Stimulated activated CD4-positive, alpha-beta T cell treated with anti-CD3 and anti-CD28 coated beads, TNF-alpha, amount 100 ng/mL, for 24 hours (primary cell): ENCODE measurements at places on chromosomes 1 and 21.

- no peak for DNase-seq
These were observed 88.5 kb upstream of the HMCN1 start for GRCh38 chr1:185645686-185646085.

DNA sequence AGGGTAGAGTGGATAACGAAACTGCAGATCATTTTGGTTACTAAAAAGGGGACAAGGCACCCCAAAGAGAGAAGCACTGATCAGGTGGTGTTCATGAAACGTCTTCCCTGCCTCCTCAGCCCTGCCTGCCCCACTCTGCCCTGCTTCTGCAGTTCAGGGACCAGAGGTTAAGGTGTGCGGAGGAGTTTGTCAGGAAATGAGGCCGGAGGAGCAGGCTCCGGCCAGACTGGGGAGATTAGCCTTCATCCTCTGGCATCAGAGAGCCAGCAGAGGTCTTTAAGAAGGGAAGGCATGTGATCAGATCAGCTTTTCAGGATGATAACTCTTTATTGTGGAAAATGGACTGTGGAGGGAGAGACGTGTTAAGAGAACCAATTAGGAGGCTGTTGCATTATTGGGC, 291.9 kb upstream of the NR5A2 start:
- no peak for DNase-seq

- no peak for DNase-seq
These were observed 38.1 kb downstream of the MRAP start for GRCh38 chr21:32336711-32337110.

GRCh38 chr1:39508857-39509305, 17.4 kb downstream of the BMP8A start:
- DNase-seq = no peak

DNA sequence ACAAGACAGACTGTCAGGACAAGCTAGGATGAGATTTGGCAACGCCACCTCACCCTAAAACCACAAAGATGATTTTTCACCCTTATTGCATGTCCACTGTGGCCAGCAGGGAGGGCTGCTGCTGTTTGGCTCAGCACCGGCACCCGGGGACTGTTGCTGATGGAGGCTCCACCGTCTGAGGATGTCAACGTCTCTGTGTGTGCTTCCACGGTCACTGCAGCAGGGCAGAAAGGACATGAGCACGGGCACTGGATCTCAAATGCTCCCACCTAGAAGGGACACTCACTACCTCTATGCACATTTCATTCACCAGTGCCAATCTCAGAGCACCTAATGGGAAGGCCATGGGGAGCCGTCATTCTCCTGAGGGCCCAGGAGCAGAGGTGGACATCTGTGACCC, 599.6 kb downstream of the PTPRU start:
- no peak for DNase-seq

- DNase-seq = peak; percentile 24
These were observed 20.6 kb downstream of the MTHFR start for GRCh38 chr1:11784993-11785769.

- no peak for DNase-seq
These were observed 500.4 kb downstream of the PTPRU start for GRCh38 chr1:29736582-29737188.

DNA sequence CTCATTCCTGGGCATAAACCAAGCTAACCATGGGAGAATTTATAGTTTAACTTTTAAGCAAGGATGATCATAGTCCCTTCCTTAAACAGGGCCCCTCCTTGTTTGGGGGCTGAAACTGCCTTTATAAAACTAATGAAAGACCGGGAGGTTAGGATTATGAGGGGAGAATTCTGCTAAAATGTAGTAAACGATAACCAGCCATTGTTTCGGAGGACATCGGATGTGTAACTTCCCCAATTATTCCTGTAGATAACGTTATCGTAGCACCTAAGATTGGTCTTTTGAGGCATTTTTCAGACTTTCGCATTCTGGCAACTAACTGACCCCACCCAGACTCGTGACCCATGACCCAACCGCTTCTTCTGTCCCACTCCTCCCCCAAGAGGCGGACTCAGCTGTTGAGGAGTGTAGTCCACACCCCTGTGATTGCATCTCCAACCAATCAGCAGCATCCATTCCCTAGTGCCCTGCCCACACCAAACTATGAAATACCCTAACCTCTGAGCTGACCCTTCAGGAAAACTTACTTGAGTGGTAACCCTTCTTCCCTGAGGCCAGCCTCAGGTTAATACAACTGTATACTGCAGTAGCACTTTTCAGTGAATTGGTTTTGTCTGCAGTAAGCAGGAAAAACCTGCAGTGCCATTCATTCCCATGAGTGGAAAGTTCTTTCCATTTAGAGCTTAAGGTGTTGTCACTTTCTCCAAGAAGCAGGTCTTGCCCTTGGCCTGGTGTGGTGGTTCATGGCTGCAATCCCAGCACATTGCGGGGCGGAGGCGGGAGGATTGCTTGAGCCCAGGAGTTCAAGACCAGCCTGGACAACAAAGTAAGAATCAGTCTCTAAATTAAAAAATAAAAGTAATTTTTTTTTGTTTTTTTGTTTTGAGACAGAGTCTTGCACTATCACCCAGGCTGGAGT, 823 bp upstream of the SYF2 start:
- no peak for DNase-seq

DNA sequence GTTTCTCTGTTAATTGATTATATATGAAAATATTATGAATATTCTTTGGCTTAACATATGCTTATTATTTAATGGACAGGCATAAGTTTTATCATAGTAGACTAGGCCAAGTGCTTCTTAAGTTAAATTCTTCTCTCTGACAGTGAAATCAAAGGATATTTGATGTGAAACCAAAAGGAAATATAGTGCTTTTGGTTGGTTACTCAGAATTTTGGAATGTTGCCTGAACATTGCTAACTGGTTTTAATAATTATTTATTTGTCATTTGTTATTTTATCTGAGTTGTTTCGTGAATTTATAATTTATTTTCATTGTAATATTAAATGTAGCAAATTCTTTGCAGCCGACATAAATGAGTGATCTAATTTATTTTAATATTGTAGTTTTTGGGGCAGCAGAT, 18.3 kb downstream of the HOOK1 start:
- DNase-seq = no peak

DNA sequence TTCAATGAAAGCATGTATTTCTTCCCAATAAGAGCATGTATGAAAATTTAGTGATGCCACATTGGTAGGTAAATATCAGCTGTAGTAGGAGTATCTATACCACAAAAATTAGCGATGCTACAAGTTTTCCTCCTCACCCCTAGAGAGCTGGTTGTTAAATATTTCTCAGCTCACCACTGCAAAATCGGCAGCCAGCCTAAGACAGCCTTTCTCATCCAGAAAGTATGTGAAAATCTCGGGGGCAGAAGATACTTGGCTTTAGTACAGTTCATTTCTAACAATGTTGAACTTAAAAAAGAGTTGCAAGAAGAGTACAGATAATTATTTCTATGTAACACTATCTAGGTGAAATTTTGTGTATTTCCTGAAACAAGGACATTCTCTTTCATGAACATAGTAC, 235.4 kb downstream of the TPR start:
- DNase-seq = no peak

- no peak for DNase-seq
These were observed 6.2 kb downstream of the PRMT2 start for GRCh38 chr21:46641656-46642055.

DNA sequence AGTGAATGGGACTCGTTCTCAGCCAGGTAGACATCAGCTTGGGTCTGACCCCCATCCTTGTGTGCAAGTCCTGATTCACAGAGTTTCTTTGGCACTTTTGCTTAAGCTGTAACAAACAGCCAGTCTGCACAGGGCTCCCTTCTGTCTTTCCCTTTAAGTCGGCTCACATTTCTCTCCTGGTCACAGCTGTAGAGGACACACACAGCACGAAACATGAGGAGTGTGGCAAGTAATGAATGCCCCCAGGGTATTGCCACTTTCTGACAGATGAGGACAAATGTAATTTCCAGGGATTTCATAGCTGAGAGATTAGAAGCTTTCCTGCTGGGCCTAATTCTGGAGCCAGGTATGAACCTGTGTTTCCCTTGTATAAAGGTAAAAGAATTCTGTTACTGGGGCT, 423.5 kb downstream of the KIF26B start:
- no peak for DNase-seq

- no peak for DNase-seq
These were observed 76.6 kb downstream of the RAB3GAP2 start for GRCh38 chr1:220195701-220196100.

DNA sequence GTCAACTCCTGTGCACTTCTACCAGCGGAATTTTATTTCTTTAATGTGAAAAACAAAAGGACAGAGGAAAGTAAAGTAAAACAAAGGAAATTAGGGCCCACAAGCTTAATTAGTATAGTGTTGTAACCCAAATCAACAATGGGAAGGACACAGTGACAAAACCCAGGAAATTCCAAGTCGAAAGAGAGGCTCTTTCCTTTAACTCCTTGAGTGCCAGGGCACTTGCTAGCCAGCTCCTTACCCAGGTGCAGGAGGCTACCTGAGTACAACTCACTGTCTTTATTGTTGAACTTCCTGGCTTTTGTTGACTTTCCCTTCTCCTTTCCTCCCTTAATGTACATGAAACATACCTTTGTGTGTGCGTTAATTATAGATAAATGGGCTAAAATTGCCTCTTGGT, 55.0 kb downstream of the PEX14 start:
- DNase-seq = no peak

- DNase-seq = peak; percentile 75
These were observed 60.2 kb upstream of the ID3 start for GRCh38 chr1:23619299-23620188.

- DNase-seq = no peak
These were observed 394.5 kb downstream of the LMO4 start for GRCh38 chr1:87723193-87723592.

- DNase-seq = no peak
These were observed 9.4 kb upstream of the SAMD11 start for GRCh38 chr1:914131-914890.

- DNase-seq = no peak
These were observed 87.5 kb upstream of the ZBTB18 start for GRCh38 chr1:243963571-243963970.

DNA sequence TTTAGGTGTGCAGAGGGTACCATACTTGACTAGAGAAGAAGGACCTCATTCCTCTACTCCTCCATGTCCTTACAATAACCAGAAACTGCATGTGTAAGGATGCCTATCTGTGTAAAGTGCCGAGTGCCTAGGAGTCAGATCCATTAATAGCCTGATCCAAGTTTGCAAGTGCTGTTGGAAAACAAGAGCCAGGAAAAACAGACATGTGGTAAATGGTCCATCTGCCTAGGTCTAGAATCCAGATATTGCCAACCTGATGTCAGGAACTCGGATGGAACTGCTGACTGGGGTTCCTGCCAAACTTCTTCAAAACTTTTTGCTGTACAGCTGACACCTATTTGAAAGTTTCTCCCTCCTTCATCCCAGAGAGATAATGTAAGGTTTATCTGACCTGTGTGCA, 239.4 kb upstream of the CAMK1G start:
- DNase-seq = no peak

DNA sequence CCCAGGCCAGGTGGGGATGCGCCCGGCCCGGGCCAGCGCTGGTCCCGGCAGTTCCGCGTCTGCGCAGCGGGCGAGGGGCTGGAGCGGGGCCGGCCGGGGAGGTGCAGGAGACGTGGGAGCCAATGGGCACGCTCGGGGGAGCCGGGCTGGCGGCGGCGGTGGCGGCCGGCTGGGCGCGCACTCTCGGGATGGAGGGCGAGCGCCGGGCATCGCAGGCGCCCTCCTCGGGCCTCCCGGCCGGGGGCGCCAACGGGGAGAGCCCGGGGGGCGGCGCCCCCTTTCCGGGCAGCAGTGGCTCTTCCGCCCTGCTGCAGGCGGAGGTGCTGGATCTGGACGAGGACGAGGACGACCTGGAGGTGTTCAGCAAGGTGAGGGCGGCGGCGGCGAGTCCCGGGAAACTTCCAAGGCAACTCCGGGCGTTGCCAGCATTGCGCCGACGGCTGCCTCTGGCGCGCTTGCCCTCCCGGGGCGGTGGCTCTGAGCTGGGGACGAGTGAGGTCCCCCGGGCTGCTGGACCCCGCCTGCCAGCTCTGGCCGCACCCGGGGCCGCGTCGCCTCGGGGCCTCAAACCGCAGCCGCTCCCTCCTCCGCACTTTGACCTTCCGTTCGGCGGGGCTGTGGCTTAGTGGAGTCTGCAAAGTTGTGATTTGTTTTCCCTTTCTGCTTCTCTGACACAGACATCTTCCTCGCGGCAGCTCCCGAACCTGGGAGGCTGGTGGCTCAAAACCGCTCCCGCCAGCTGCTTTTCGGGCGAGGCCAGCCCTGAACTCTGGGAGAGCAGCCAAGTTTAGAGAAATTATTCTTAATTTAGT, at the start of gene SNX7:
Gene SNX7 (plus strand): TSS at position 178 of the 812 bp plus-strand sequence. CDS start 11 bp downstream, at position 189.
- peak; percentile 13 for DNase-seq

GRCh38 chr1:70143048-70143659, 62.2 kb downstream of the LRRC40 start:
- DNase-seq = no peak

DNA sequence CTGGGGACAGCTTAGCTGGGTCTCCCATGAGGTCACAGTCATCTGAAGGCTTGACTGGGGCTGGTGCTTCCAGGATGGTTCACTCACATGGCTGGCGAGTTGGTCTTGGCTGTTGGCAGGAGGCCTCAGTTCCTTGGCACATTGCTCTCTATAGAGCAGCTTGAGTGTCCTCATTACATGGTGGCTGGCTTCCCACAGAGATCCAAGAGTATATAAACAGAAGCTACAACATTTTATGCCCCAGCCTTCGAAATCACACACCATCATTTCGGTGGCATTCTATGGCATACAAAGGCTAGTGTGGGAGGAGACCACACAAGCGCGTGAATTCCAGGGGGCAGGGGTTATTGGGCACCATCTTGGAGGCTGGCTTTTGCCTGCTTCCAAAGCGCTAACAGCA, 63.0 kb downstream of the ALPL start:
- no peak for DNase-seq

DNA sequence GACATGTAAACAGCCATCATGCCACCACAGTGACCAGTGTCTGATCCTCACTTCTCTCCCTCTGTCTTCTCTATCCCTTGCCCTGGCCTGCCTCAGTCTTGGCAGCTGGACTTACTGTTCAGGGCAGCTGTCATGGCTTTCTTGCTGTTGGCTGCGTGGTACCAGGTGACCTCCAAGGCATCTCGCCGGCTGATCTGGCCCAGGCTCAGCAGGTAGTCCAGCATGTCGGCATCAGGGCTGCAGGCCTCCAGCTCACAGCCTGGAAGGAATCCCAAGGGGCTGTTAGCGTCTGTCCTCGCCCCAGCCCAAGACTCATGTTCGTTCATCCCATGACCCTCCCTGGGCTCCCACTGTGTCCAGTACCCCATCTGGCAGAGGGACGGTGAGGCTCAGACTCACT, 3.6 kb downstream of the FAM151A start:
- no peak for DNase-seq

DNA sequence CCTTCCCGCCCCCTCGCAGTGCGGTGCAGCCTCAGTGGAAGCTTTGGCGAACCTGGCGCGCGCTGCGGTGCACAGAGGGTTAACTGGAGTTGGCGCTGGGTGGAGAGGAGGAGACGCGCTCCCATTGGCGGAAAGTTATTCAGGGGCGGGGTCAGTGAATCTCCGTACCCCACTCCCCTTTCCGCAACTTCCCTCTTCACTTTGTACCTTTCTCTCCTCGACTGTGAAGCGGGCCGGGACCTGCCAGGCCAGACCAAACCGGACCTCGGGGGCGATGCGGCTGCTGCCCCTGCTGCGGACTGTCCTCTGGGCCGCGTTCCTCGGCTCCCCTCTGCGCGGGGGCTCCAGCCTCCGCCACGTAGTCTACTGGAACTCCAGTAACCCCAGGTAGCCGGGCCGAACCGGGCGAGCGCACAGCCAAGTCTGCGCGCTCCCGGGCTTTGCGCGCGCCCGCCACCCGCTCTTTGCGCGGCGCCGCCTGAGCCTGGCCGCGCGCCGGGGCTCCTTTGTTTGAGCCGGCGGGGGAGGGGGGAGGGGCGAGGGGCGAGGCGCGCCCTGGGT, at the start of gene EFNA4:
Gene EFNA4 (plus strand): TSS at position 191 of the 561 bp plus-strand sequence. CDS start 84 bp downstream, at position 275.
- DNase-seq = peak; percentile 67
